ENCODE measurements at places on chromosomes 2 and 18.

GRCh38 chr2:8441986-8442385, 239.9 kb upstream of the ID2 start:
- no peak for DNase-seq

- DNase-seq = no peak
Observed at GRCh38 chr2:45823723-45824206, 172.3 kb downstream of the PRKCE start.

DNA sequence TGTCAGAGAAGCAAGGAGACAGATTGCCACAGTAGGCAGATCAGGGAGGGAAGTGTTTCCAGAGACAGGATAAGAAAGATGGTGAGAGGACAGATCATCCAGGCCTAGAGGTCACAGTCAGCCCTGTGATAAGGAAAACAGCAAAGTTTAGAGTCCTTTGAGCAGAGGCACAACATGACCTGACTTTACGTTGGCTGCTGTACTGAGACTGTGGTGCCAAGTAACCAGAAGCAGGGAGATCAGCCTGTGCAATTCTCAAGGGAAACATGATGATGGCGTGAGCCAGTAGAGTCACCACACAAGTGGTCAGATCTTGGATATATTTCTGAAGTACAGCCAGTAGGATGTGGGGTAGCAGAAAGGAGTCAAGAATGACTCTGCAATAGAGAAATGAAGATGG, 43.7 kb downstream of the SMC6 start:
- DNase-seq = no peak

DNA sequence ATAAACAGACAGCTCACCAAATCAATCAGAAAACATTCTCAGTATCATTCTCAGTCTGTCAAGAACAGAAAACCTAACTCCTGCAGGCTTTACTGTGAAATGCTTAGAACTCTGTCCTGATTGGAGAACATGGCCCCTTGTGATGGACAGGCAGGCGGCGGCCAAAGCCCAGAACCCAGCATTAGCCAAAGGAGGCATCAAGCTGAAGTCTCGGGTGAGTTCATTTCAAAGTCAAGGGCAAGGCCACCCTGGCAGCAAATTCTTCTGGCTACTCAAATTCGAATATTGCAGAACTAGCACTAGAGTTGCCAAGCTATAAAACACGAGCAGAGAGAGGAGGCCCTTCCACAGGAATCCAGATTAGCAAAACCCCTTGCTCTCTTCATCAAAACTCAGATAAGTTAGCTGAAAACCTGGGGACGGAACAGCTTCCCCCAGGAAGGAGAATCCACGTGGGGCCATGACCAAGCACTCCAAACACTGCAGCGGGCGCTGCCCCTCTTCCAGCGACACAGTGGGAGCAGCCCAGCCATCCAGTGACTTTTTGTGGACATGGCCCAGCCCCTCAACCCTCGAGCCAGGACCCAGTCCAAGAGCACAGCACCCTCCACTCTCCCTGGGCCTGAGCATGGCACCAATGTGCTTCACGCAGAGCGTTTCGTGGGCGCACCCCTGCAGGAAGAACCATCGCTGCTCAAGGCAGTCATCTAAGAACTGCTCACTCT, 98.6 kb downstream of the HDAC4 start:
- no peak for DNase-seq

GRCh38 chr2:239822146-239822831, 202.9 kb downstream of the NDUFA10 start:
- no peak for DNase-seq

- DNase-seq = no peak
Observed at GRCh38 chr18:23521907-23522306, 18.6 kb downstream of the RMC1 start.

GRCh38 chr2:233815861-233816260, 37.7 kb downstream of the MROH2A start:
- DNase-seq = no peak

DNA sequence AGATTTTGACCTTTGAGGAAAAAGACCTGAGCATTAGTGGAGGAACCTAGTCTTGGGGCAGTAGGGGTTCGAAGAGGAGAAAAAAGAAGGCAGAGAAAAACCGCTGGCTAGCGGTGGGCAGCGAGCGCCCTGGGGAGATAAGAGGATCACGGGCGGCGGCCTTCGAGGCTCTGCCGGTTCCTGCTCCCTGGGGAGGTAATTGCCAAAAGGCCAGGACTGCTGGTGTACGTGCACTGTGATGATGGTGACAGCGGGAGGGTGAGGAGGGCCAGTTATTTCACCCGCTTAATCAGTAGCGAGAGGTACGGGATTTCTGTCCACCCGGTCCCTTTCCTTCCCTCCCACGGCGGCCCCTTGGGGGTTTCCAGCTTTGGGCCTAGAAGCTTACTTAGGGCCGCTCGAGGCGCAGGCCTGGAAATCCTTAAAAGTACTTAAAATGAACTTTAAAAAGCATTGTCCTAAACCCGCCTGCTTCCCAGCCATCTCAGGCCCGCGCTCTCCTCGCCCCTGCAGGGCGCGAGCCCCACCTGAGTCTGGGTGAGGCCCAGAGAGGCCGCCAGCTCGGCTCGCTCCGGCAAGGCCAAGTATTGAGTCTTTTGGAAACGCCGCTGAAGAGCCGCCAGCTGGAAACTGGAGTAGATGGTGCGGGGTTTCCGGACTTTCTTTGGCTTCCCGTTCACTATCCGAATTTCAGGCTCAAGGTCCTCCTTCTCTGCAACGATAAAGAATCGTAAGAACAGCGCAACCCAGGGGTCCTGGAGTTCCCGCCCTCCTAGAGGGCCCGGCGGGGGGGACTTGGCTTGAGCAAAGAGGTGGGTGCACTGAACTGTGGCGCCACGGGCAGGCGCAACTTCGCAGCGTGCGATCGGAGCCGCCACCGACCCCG, 1.5 kb downstream of the DLX2 start:
- no peak for DNase-seq

- DNase-seq = no peak
Observed at GRCh38 chr2:37873229-37873628, 51.9 kb upstream of the RMDN2 start.

- DNase-seq = no peak
Observed at GRCh38 chr2:177314194-177314593, 49.7 kb upstream of the NFE2L2 start.

GRCh38 chr2:12714391-12715221, 2.1 kb upstream of the TRIB2 start:
- DNase-seq = no peak

DNA sequence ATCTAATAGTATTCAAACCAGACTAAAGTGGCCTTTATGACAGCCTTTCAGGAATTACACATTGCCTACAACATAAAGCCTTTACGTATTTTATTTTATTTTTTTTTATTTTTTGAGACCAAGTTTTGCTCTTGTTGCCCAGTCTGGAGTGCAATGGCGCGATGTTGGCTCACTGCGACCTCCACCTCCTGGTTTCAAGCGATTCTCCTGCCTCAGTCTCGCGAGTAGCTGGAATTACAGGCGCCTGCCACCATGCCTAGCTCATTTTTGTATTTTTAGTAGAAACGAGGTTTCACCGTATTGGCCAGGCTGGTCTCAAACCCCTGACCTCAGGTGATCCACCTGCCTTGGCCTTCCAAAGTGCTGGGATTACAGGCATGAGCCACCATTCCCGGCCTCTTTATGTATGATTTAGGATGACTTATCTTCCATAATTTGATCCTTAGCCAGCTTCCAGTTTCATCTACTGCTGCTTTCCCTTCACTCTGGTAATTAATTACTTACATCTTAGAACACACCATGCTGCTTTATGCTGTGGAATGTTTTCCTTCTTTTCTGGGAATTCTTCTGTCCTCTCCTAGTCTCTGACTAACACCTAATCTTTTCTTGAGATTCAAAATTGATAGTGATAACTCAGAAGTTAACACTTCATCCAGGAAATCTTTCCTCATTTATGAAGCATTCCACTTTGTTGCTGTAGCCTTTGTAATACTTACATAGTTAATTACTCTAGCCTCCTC, 2.6 kb downstream of the USP14 start:
- DNase-seq = no peak

- DNase-seq = no peak
Observed at GRCh38 chr2:165472922-165473321, 3.4 kb downstream of the CSRNP3 start.

DNA sequence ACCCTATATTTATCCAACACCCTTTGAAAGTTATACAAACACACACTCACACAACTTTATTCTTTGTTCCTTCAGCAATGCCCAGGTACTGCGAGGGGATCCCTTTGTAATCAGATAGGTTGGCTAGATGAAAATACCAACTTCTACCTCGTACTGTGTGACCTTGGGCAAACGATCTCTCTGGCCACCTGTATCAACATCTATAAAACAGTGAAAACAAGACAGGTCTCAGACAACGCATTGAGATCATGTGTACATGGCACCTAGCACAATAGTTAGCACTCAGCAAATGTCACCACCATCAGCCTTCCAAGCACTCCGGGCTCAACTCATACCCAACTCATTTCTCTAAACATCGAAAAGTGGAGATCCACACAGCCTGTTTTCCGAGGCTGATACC, 118.4 kb upstream of the PPP1CB start:
- no peak for DNase-seq

DNA sequence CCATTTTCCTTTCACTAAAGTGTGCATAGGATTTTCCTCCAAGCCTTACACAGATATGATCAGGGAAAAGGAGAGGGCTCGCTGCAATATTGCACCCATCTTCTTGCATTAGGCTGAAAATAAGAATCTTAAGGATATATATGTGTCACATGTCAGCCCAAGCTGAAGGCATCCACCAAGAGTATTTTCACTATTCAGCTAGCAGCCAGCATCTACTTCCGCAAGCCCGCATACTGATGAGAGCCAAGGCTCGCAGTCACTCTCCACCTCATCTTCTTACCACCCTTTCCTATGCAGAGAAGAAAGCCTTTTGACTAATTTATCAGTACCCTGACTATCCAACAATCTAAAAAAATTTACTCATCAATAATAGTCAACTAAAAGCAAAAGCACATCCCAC, 6.1 kb downstream of the TMEM163 start:
- no peak for DNase-seq

DNA sequence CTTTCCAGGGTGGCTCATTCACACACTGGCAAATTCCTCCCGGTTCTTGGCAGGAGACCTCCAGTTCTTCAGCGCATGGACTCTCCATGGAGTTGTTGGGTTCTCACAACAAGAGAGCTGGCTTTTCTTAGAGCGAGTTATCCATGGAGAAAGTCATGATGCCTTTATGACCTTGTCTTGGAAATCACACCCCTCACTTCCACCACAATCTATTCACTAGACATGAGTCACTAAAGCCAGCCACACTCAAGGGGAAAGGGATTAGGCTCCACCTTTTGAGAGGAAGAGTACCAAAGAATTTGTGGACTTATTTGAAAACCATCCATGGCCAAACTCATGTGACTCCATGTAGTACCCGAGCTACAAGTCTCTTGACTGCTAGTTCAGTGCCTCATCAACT, 160.5 kb downstream of the SETBP1 start:
- DNase-seq = no peak

DNA sequence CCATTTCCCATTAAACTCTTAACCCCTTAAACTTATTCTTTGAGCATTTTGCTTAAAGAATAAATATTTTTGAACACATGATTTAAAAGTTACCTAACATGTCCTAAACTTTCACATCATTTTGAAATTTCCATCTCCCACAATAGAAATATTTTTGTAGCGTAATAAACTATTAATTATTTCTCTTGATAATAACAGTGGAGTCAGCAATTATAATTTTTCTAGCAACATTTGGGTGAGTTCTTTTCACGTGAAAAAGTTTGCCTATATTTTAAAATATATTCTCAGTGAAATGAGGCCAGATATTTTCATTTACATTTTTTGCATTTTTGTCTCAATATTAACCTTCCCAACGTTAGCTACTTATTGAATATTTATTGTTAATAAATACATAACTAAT, 320.4 kb upstream of the CRIM1 start:
- DNase-seq = no peak

DNA sequence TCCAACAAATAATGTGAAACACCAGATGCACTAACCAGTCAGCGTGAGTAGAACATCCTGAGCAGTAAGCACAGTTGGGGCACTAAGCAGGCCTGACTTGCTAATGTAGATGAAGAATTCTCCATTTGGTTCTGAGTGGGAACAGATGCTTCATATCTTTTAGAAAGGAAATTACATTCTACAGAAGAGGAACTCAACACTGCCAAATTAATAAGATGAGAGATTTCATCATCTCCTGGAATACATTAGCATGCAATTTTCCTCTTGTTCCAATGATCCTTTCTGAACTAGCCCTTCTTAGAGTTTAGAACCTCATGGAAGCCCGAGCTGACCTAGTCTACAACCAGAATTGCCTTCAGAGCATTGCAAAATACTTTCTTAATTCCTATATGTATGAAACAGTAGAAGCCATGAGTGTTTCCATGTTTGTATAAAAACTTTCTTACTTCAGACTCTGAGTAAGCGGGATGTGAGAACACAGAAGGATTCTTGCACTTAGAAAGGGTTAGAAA, 34.8 kb downstream of the COL5A2 start:
- DNase-seq = no peak

GRCh38 chr2:109595644-109596043, 18.1 kb downstream of the SEPTIN10 start:
- no peak for DNase-seq

DNA sequence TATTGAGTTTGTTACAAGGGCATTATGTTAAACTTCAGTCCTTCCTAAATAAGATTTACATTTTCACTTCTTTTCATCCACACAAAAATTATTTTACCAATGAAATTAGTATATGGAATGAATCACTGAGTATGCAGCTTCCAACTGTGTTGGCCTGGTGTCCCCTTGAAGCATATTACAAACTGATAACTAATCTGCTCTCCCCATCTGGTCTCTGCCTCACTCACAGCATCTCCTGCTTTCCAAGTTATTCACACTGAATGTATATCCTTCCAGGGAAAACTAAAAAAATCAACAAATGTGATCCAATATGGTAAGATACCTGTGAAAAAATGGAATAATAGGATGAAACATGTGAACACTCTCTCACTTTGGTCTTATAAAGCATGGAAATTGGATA, 90.0 kb upstream of the NYAP2 start:
- DNase-seq = no peak
